CD4-positive, alpha-beta T cell treated with Interleukin-15 for 1 hour (primary cell): ENCODE measurements at places on chromosomes 11 and 22.

DNA sequence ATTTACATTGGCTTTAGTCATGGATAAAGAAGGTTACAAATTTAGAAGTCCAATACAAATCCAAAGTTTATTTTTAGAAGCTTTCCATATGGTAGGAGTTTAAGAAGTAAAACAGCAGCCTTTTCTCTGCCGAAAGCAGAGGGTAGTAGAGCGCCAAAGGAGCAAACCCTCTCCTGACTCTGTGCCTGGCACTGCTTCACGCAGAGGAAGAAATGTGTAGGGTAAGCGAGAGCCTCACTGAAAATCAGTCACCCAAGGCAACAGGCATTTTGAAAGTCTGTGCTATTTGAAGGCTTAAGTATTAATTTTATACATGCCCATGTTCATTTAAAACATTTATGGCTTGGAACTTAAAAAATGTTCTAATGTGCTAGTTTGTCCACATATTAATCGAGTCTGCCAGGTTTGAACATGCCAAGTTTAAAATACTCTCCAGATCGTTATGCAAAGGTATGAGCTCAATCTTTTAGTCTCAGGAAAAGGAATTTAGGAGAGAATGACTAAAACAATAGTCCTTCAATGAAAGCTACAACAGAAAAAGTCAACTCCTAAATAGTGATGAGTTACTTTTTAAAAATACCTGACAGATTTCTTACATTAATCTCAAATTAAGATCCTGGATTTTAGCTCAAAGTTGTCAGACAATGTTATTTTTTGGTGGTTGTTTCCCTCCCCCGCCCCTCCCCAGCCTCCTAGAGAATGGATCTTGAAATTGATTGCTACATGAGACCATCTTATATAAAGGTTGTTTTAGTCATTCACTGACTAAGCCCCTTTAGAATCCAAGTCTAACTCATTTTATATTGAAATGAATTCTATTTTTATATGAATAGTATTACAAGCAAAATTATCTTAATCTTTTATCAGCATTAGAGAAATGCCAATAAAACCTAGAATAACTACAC is 38.7 kb downstream of the MRTFA start:
- no peak for DNase-seq

DNA sequence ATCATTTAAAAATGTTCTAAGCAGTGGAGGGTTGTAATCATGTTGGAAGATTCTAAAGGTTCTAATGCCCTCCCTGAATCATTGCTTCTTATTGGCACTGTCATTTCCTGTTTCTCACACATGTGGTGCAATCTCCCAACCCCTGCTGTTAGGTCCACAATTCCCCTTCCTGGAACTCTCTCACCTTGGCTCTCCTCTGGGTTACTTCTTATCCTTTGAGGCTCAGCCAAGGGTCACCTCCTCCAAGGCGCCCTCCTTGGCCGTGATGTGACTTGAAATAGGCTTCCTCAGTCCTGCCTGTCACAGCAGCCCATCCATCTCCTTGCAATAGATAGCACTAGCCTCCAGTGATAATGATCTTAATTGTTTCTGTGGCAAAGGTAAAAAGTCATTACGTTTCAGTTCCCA is 149.8 kb downstream of the TTC17 start:
- no peak for DNase-seq

- no peak for DNase-seq
Observed at GRCh38 chr22:45670981-45671782, 452 bp upstream of the ATXN10 start.

DNA sequence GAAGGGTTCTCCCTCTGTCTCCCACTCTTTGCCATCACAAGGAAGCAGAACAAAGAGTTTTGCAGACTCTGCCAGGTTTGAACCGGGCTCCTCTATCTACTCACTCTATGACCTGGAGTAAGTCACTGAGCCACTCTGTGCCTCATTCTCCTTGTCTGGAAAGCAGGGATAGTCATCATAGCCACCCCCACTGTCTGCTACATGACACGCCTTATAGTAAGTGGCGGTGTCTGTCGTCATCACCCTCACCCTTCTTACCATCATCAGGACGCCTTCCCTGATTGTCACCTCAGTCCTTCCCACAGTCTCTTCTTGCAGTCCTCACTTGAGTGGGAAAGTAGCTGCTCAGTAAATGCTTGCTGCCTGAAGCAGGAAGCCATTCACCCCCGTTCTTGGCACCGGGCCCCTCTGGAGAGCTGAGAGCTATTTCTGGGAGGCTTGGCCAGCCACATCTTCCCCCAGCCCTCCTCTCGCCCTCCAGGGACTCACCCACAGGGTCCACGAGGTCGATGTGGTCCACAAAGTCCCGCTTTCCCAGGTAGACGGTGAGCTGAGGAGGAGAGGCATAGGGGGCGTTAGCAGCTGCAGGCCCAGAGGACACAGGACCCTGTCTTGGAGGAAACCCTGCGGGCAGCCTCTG is 46.4 kb downstream of the TPBGL start:
- DNase-seq: no peak

DNA sequence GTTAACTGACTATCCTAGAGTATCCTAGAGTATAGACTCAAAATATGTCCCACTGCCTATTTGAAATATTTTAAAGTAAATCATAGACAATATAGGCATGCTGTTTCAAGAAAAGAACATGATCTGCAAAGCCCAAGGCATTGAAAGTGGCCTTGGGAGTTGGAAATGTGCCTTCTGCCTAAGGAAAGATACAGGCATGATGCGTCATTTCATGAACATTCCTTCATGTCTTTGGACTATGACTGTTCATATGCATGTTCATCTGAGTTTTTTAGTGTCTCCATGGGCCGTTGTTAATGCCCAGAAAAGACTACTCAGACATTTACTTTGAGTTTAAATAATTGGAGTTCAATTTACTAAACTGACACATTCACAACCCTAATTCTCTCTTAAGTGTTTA is 69.7 kb upstream of the PRDM11 start:
- no peak for DNase-seq

- DNase-seq: no peak
Observed at GRCh38 chr22:44519886-44520285, 21.9 kb upstream of the RTL6 start.
